SJCRH30 (cell line): ENCODE measurements at places on chromosomes 7 and 10. TPM values are rescaled to one million over a fixed set of nuclear protein-coding genes. Genes with fewer than 3 reads are reported as not detected.

COL13A1 gene
- 0.20 and 0.26 TPM in 2 replicates for total RNA-seq

GRCh38 chr10:64486149-64486548, 964.9 kb downstream of the REEP3 start:
- DNase-seq, result no peak

DNA sequence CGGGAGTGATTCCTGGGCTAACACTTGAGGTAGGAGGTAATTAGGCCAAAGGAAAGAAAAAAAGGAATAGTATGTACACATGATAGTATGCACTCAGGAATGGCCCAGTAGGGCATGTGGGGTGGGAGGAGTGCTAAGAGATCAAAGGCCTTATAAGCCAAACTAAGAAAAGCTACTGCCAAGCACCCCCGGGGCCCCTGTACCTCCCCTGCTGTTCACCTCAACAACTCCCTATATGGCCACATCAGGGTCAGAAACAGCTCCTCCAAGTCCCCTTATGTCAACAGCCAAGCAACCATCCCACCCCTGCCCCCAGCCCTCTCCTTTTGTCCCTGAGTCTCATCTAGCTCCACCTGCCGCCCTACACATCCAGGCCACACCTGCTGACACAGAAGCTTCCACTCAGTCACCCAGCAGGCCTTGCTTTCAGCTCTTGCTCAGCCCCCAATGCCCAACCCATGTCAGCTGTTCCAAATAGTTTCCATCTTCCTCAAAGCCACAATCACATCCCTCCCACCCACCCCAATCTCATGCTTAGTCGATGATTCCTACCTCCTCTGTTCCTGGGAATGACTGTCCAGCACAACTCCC, 80.2 kb downstream of the SORBS1 start:
- DNase-seq, result peak; percentile 51

- DNase-seq, result no peak
Measured at GRCh38 chr7:28520074-28521015, 108.0 kb downstream of the CREB5 start.

GRCh38 chr10:31678139-31678536, 250.5 kb downstream of the ARHGAP12 start:
- DNase-seq, result no peak

DNA sequence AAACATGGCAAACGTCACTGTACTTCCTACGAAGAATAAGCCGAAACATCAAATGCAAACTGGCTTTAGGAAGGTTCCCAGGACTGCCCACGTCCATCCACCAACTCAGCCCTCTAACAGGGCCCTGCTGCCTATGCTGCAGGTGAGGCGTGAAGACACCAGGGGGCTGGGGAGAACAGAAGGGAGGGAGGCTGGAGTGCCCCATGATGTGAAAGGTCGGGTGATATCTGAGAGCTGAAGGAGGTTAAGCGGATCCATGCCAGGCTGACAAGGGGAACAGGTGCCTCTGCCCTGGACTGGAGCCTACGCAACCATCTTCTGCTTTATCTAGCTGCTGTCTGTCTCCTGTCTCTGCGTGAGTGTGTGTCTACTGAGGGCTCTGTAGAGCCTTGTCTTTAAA, 40.2 kb upstream of the ATP6V0A4 start:
- DNase-seq, result peak; percentile 18

DNA sequence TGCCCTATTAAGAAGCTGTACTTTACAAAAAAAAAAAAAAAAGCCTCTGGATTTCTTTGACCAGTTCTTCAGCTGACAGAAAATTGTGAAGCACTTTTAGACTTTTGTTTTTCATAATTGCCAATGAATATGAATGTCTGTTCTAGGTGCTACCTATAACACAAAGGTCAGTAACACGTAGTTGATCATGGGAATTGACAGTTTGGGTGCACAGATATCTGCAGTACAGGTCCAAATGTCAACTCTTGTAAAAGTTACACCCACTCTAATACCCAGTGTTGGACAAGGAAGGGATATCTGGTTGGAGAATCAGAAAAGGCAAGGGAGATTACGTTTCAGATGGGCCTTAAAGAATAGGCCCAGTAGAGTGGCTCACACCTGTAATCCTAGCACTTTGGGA, 1.8 kb downstream of the REEP3 start:
- DNase-seq, result no peak

GRCh38 chr7:130491841-130492522, at the start of gene MEST:
Gene MEST (plus strand): TSS chr7:130492085. CDS start chr7:130492314, 229 bp downstream.
- DNase-seq, result peak; percentile 84
